ENCODE measurements at places on chromosomes 7 and 10.

DNA sequence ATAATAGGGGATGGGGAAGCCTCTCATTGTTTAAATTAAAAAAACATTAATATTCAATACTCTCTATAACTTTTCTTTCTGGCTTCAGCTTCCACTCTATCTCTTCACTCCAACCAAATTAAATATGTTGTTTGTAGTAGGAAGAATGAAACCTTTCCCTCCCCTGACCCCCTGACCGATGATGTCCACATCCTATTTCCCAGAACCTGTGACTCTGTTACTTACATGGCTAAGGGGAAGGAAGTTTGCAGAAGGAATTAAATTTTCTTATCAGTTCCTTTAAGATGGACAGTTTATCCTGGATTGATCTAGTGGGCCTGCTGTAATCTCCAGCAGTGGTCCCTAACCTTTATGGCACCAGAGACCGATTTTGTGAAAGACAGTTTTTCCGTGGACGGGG lies 130.0 kb downstream of the PLXDC2 start:
- no peak for DNase-seq

DNA sequence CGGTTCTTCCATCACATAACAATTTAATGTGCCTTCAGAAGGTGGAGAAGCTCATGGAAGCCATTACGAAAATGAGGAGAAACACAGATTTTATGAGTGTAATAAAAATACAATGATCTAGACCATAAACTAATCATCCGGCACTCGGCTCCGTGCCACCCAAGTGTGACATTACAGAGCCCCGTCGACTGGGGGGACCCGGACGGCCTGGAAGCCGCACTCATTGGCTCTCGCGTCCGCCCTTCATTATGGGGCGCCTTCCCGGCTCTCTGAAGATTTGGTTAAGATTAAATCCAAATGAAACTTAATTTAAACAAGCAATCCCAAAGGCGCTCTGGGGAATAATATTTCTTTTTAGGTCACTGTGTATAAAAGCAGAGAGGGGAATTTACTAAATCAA lies 242.6 kb downstream of the DNAJB6 start:
- DNase-seq, result no peak

DNA sequence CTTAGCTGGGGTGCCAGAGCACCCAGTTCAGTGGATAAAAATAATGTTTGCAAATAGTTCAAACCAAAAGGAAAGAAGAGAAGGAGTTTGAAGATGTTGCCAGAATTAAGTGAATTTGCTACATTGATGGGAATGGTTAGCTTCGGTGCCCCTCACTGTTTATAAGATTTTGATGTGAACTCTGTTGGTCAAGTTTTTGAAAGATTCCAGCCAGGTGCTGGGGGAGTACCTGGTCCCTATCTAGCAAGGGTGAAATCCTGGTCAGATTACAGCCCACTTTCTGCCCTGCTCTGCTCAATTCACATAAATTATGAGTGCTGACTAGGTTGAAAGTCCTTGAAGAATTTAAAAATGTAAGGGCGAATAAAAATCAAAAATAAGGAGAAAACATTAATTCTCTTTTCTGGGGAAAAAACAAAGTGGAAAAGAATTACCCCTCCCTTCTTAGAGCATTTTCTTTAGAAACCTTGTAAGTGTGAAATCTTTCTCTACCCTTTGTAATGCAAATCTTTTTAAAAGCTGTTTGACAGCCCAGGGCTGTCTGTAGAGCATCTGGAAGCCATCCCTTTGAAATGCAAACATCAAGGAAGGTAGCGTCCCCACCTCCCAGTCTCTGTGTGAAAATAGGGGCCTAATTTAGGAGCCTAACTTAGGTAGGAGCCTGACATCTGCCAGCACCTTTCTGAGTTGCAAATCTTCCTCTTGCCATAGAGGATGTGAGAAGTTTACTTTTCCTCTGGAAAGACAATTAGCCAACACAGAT lies 1.4 kb upstream of the GIMAP5 start:
- no peak for DNase-seq

GRCh38 chr7:37225285-37225969 lies 223.2 kb downstream of the ELMO1 start:
- DNase-seq, result no peak

- no peak for DNase-seq
Measured at GRCh38 chr10:26215396-26215934, 1.1 kb upstream of the GAD2 start.

DNA sequence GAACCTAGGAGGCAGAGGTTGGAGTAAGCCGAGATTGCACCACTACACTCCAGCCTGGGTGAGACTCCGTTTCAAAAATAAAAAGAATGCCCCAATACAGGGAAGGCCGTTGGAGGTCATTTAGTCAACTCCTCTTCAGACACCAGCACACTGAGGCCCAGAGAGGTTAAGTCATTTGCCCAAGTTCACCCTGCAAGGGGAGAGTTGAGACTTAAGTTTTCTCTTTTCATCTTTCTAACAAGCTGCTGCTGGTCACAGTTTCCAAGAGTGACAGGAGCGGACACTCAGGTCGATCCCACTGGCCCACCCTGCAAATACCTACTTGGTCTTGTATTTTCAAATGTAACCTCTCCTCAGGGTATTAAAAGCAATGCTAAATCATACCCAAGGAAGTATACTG lies 30.4 kb upstream of the VCL start:
- DNase-seq, result no peak

- no peak for DNase-seq
Measured at GRCh38 chr7:116948934-116949333, 4.4 kb upstream of the ST7 start.

GRCh38 chr10:22366771-22367170 lies 21.5 kb downstream of the SPAG6 start:
- DNase-seq, result no peak

GRCh38 chr10:109464949-109465348 lies 458.4 kb downstream of the XPNPEP1 start:
- DNase-seq, result no peak

DNA sequence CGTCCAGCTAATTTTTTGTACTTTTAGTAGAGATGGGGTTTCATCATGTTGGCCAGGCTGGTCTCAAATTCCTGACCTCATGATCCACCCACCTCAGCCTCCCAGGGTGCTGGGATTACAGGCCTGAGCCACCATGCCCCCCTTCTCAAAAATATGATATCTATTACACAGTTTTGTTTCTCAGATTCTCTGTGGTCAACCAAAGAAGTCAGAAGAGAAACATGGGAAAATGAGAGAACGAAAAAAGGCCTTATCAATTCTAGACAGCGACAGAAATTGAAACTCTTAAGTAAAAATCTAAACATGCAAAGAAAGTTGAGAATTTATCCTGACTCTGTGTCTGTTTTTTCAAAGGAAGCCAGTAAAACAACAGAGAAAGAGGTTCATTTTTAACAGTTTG lies 283.8 kb upstream of the PLXDC2 start:
- DNase-seq, result no peak

- DNase-seq, result no peak
Measured at GRCh38 chr10:76285012-76285411, 853.6 kb downstream of the LRMDA start.

DNA sequence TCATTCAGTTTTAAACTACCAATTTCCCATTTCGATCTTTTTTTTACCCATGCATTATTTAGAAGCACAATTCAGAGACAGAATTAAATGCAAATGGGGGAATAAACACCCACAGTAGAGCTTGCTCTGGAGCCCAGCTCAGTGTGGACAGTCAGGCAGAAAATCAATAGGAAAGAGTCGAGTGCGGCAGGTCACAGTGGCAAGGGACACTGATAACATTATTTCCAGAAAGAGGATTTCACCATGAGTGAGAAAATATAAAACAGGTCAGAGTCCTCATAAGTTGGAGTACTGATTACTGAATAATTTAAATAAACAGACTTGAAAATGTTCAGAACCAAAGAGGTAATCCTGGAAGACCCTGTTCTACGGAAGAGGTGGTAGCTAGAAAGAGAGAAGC lies 532.5 kb downstream of the CCSER2 start:
- no peak for DNase-seq

- DNase-seq, result no peak
Measured at GRCh38 chr7:90660819-90661218, 64.7 kb downstream of the CDK14 start.

All from activated CD8-positive, alpha-beta memory T cell treated with anti-CD3 and anti-CD28 coated beads for 48 hours (primary cell).